ENCODE measurements at places on chromosomes 2 and 18.

- DNase-seq: no peak
These were observed 38.4 kb downstream of the ROCK1 start for GRCh38 chr18:21073180-21073579.

DNA sequence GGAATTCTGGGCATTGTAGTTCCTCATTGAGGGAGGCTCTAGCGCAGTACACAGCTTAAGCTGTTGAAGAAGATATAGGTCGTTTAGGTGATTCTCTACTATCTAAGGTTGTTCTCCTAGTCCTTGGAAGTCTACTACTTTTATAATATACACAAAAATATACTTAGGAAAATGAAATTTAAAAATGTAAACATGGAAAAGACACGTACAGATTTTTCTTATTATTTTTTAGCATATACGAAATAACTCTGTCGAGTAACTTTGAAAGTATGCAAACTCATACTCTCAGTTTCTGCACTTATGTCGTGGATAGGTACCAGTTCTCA lies 272 bp upstream of the FASTKD1 start:
- DNase-seq: no peak

GRCh38 chr2:234491897-234492296 lies 5.0 kb downstream of the ARL4C start:
- no peak for DNase-seq

GRCh38 chr2:207970147-207970825 lies 55.0 kb downstream of the PLEKHM3 start:
- no peak for DNase-seq

- DNase-seq: no peak
These were observed 241.4 kb downstream of the KCNS3 start for GRCh38 chr2:18119883-18120282.

DNA sequence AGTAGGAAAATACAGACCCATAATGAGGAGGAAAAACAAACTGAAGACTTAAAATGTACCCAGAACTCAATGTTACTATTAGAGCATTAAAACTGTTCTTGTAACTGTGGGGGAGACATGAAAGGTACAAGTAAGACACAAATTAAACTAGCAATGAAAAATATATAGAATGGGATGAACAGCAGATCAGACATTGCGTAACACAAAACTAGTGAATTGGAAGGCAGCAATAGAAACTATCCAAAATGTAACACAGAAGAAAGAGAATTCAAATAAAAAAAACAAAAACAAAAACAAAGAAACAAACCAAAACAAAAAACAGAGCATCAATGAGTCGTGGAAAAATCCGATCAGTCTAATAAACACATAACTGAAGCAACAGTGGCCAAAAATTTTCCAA lies 127.1 kb upstream of the CNGA3 start:
- DNase-seq: no peak

- DNase-seq: no peak
These were observed 267.4 kb upstream of the ACVR2A start for GRCh38 chr2:147577323-147577997.

- no peak for DNase-seq
These were observed 69.5 kb downstream of the COPS8 start for GRCh38 chr2:237154884-237155851.

- DNase-seq: no peak
These were observed 702.2 kb upstream of the NRXN1 start for GRCh38 chr2:51734115-51734514.

- DNase-seq: no peak
These were observed 12.0 kb upstream of the CASP8 start for GRCh38 chr2:201248288-201248844.

GRCh38 chr2:144686518-144687215 lies 166.7 kb upstream of the ZEB2 start:
- no peak for DNase-seq

- no peak for DNase-seq
These were observed 6.6 kb upstream of the PCBP1 start for GRCh38 chr2:70080610-70081200.

GRCh38 chr2:102439065-102439695 lies 16.2 kb downstream of the IL18RAP start:
- no peak for DNase-seq

DNA sequence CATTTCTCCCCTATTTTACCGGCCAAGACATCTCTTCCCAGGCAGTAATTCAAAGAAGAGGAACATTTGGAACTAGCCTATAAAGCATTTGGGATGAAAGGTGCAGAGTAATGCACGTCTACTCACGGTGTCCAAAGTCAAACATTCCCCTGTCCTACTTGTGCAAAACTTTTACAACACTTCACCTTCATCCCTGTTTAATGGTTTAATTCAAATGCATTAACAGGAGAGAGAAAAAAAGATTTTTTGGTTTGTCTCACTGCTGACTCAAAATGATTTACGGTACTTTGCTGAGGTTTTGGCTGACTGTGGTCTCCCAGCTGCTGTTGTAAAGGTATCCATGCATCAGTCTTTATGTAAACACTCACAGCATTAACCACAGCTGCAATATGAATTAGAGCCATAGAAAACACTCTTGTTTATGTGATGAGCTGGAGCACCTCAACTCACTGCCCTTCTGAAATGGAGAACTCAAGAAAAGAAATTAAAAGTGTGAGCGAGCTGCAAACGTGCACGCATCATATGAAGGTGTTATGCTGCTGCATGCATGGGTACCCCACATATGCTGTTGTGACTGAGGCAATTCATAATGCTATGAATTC lies 220.5 kb downstream of the PIEZO2 start:
- no peak for DNase-seq

GRCh38 chr2:192067631-192068030 lies 127.1 kb downstream of the TMEFF2 start:
- DNase-seq: no peak

- DNase-seq: no peak
These were observed 12.6 kb upstream of the ICA1L start for GRCh38 chr2:202883987-202884675.

GRCh38 chr2:2039826-2040225 lies 291.2 kb downstream of the MYT1L start:
- DNase-seq: no peak

DNA sequence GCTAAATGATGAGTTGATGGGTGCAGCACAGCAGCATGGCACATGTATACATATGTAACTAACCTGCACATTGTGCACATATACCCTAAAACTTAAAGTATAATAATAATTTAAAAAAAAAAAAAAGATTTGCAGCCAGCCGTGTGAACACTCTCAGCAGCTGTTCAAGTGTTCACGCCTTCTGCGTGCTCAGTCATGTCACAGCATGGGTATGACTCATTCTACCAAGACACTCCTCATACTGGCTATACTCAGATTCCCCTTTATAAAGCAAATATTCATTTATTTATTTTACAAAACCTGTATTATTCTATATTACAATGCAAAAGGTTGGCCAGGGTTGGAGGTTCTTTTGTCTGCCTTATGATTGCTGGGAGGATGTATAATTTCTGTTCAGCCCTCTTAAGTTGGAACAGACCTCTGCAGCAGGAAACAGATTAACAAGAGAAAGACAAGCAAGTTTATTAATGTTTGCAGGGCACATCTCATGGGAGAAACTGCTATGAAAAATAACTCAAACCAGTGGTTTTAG lies 1230.6 kb upstream of the CHAC2 start:
- no peak for DNase-seq

DNA sequence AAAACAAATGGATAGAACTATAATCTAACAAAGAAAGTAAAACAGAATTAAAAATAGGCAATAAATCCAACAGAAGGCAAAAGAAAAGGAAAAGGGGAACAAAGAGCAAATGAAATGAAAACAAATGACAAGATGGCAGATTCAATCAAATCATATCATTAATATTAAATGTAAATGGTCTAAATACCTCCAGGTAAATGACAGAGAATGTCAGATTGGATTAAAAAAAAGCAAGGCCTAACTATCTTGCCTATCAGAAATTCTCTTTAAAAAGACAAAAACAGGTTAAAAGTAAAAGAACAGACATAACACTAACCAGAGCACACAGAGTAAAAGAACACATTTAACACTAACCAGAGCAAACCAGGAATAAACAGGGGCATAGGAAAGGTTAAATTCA lies 63.1 kb upstream of the TMEM247 start:
- no peak for DNase-seq

- DNase-seq: no peak
These were observed 383.3 kb upstream of the ETAA1 start for GRCh38 chr2:67013821-67014220.

- no peak for DNase-seq
These were observed 317.5 kb downstream of the TMX3 start for GRCh38 chr18:68397241-68398035.

- no peak for DNase-seq
These were observed 1.4 kb downstream of the AGPS start for GRCh38 chr2:177393824-177394593.

- no peak for DNase-seq
These were observed 193.4 kb downstream of the CCDC102B start for GRCh38 chr18:68991286-68991685.

DNA sequence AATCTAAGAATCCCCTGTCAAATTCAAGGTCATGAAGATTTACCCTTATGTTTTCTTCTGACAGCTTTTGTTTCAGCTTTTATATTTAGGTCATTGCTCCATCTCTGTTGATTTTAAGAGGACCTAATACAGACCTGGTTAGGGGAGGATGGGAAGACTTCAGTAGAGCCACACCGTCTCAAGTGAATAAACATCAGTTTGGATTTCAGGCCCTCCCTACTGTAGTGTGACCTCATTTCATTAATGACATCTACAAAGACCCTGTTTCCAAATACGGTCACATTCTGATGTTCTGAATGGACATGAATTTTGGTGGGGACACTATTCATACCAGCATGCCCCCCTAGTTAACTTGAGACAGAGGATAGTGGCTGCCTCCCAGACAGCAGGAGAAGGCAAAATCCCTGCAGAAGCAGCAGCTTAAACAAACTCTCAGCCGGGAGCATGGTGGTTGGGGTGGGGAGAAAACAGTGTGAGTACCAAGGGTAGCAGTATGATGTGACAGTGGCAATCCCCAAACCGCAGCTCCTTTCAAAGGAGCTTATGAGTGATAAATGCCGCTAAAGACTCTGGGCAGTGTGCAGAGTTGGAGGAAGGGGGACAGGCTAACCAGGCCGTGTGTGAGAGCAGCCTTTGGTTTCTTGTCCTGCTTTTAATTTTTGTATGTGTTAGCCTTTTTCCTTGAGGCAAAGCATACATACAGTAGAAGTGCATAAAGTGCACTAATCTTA lies 65.9 kb upstream of the TNP1 start:
- DNase-seq: no peak

GRCh38 chr2:117770730-117771129 lies 43.8 kb upstream of the DDX18 start:
- DNase-seq: no peak

- no peak for DNase-seq
These were observed 8.0 kb upstream of the PTPN4 start for GRCh38 chr2:119751706-119752105.

DNA sequence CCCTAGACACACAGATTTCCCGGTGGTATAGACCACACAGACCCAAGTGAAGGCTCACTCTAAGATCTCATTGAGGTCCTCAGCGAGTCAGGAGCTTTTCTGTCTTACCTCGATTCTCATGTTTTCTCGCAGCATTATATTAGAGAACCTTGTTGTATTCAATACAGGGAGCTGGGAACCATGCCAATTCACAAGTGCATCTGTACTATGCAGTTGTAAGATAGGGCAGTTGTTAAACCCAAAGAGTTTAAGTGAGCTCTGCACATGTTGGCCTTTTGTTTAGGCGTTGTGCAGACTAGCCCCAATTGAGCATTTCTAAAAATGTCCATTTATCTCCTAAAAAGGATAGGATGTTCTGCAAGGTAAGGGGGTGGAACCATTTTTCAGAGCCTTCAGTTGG lies 59.6 kb downstream of the FEZ2 start:
- DNase-seq: no peak

DNA sequence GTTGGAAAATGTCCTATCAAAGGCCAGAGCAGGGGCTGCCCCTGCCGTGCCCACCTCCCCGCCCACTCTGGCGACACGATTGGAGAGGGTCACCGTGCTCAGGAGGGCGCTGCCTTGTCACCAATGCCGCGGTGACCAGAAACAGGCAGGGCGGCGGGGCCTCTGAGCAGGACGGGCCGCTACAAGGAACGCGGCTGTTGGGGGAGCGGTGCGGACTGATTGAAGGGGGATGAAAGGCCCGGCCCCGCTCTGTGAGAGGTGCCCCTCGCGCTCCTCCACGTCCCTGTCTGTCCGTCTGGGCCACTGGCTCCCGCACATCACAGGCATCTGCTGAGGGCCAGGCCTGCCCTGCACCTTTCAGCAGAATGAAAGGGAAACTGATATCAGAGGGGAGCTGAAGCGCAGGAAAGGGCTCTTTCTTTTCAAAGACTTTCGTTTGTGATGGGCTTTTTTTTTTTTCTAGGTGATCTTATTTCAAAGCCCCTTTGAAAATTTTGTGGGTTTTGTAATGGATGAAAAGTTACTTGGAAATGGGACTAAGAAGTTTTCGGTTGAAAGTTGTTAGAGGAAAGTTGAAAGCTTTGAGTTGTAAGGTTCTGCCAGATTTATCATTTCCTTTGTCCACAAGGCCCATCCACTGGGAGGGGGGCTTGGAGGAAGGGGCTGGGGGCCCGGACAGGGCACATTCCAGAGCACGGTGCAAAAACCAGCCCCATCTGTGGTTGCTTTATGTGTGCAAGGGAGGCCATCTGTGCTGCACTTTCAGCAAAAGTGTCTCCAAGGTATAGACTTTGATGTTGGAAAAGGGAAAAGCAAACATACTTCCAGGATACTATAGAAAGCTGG lies 244.2 kb downstream of the KLHL29 start:
- DNase-seq: no peak

GRCh38 chr2:43158259-43158880 lies 68.0 kb downstream of the ZFP36L2 start:
- no peak for DNase-seq

DNA sequence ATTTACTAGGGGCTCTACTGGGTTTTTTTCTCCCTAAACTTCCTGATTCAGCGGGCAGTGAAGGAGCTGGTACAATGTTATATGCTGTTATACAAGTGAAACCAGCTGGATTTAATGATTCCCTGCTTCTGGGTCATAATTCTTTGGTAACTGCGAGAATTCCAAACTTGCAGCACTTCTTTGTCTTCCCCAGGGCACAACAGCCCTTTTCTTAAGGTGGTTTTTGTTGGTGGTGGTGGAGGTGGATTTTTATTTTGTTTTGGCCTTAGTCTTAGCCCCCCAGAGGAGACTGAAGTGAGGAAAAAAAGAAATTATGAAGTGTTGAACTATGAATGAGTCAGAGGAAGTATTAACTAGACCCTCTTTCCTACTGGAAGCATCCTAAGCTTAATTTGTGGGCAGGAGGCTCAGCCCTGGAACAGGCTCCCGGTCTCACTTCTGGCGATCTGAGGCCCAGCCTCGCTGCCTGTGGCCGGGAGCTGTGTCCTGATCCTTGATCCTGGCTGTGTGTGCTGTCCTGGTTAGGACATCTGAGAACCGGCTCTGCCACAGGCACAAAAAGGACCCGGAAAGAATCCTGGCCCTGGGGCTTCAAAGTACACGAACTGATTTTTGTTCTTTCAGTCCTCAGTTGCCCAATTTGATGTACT lies 141.9 kb downstream of the LYPD6B start:
- no peak for DNase-seq

GRCh38 chr2:20722592-20723240 lies 55.8 kb downstream of the GDF7 start:
- DNase-seq: no peak

All from stimulated activated CD4-positive, alpha-beta T cell treated with anti-CD3 and anti-CD28 coated beads, TNF-alpha, amount 100 ng/mL, for 4 hours (primary cell).